ENCODE measurements at places on chromosomes 2 and 18.

GRCh38 chr2:179677077-179677688 lies 184.2 kb downstream of the ZNF385B start:
- no peak for DNase-seq

DNA sequence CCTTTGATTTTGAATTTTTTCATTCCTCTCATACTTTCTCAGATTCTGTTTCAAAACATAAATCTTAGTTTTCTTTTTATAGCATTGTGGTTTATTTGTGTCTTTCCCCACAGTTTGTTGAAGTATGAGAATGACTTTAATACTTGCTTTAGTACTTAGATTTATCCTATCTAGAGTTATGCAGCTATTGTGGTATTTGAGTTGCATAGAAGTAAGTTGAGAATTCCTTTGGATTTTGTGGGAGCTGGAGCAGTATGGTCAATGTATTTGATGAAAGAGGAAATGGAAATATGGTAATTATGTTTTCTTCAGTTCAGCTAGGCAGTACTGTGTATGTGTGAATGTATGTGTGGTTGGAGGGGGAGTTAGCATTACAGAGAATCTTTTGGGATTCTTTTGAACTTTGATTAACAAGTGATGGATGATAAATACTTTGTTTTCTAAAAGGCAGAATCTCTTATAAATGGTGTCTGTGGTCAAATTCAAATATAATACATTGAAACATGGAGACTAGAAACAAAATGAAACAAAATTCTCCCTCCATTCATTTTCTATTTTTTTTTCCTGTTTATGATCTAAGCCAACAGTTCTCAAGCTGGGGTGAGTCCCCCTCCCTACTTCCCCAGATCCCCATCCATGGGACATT lies 3.0 kb downstream of the ACVR2A start:
- DNase-seq, result no peak

GRCh38 chr2:62794791-62795190 lies 89.3 kb downstream of the EHBP1 start:
- no peak for DNase-seq

DNA sequence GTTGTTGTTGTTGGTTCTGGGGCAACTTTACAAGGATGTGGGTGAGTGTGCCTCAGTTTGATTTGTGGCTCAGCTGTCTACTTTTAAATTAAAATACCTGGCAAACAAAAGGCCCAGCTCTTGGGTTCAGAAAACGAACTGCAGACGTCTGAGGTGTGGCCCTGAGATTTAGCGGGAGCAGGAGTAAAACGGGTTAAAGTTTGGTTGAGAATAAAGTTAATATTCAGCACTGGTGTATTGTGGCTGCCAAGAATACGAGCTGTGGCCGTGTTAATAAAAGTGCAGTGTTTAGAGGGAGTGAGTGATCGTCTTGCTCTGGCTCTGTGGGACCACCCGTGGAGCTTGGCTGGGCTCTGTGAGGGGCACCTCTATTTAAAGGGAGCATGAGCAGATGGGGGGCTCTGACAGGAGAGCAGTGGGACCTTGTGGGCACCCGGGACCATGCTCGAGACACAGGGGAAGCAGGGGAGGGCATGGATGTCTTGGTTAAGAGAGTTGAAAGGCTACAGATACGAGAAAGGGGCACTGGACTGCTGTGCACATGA lies 80.3 kb downstream of the VAPA start:
- no peak for DNase-seq

- no peak for DNase-seq
These were observed 71.8 kb upstream of the SP5 start for GRCh38 chr2:170643346-170643745.

- no peak for DNase-seq
These were observed 3.2 kb downstream of the BZW1 start for GRCh38 chr2:200814917-200815316.

Data from CMK (cell line).